ENCODE measurements at places on chromosomes 5 and 9. TPM values are rescaled to one million over a fixed set of nuclear protein-coding genes. Genes with fewer than 3 reads are reported as not detected.

Gene CAVIN4
- total RNA-seq, result 0.66 TPM

Gene MELK
- 52.6 TPM for total RNA-seq

Gene AIF1L
- 0.32 TPM for total RNA-seq

Gene CD14
- 0.32 TPM for total RNA-seq

Gene ADGRD2
- not detected for total RNA-seq

Gene IFNB1
- total RNA-seq, result not detected

Gene AGPAT2
- 33.1 TPM for total RNA-seq

Gene TMCO6
- 38.6 TPM for total RNA-seq

Gene AGXT2
- not detected for total RNA-seq

Gene ARHGEF28
- total RNA-seq, result not detected

Gene TYRP1
- not detected for total RNA-seq

All from T-helper 2 cell treated with Interferon-gamma antibody and Interleukin-4, amounts not matched to agents 100 ng/mL and 5 ng/mL, for 36 hours (primary cell).